ENCODE measurements at places on chromosomes 3 and 15. TPM values are rescaled to one million over a fixed set of nuclear protein-coding genes. Genes with fewer than 3 reads are reported as not detected.

Gene IMPG2
- 0.76 TPM for polyA plus RNA-seq

Gene PPP1R14D
- polyA plus RNA-seq, result 0.62 TPM

Gene CCDC66
- 67.4 TPM for polyA plus RNA-seq

Gene CCDC191
- 31.1 TPM for polyA plus RNA-seq

Gene LYZL4
- polyA plus RNA-seq, result not detected

Gene NMD3
- polyA plus RNA-seq, result 59.0 TPM

Gene SEC11A
- 272 TPM for polyA plus RNA-seq

Gene FHIT
- polyA plus RNA-seq, result 25.0 TPM

Gene PIGZ
- 1.8 TPM for polyA plus RNA-seq

Gene KNL1
- 32.4 TPM for polyA plus RNA-seq

Gene TGM5
- not detected for polyA plus RNA-seq

Gene TMEM207
- polyA plus RNA-seq, result 18.1 TPM

Gene BSN
- polyA plus RNA-seq, result 1.7 TPM

Gene BNC1
- polyA plus RNA-seq, result 0.17 TPM

Gene IL20RB
- 0.85 TPM for polyA plus RNA-seq

Gene GALNT15
- 2.1 TPM for polyA plus RNA-seq

Gene CTXN2
- polyA plus RNA-seq, result 0.12 TPM

Gene GOLGA6L7
- polyA plus RNA-seq, result 1.1 TPM

Gene SCN5A
- 1.4 TPM for polyA plus RNA-seq

Gene FBXO40
- polyA plus RNA-seq, result 0.02 TPM

Gene TNNC1
- polyA plus RNA-seq, result 6.2 TPM

Gene ANKUB1
- 0.52 TPM for polyA plus RNA-seq

Gene CYP1A2
- 0.18 TPM for polyA plus RNA-seq

Gene IGSF11
- 5.8 TPM for polyA plus RNA-seq

Gene C3orf18
- polyA plus RNA-seq, result 19.4 TPM

Gene EPHB1
- 5.9 TPM for polyA plus RNA-seq

Gene RCN2
- polyA plus RNA-seq, result 231 TPM

Gene HYAL1
- polyA plus RNA-seq, result 6.5 TPM

Gene AP3B2
- 4.8 TPM for polyA plus RNA-seq

All from left kidney (tissue), 8 donors.